Nucleus accumbens (tissue), 56 donors: ENCODE measurements at places on chromosomes 7 and 10.

GRCh38 chr10:62233356-62234076, 35.1 kb downstream of the RTKN2 start:
- no peak for DNase-seq

- DNase-seq, result no peak
Measured at GRCh38 chr7:30176463-30177109, 41.8 kb downstream of the MTURN start.

- no peak for DNase-seq
Measured at GRCh38 chr10:11501600-11501999, 109.8 kb downstream of the USP6NL start.

DNA sequence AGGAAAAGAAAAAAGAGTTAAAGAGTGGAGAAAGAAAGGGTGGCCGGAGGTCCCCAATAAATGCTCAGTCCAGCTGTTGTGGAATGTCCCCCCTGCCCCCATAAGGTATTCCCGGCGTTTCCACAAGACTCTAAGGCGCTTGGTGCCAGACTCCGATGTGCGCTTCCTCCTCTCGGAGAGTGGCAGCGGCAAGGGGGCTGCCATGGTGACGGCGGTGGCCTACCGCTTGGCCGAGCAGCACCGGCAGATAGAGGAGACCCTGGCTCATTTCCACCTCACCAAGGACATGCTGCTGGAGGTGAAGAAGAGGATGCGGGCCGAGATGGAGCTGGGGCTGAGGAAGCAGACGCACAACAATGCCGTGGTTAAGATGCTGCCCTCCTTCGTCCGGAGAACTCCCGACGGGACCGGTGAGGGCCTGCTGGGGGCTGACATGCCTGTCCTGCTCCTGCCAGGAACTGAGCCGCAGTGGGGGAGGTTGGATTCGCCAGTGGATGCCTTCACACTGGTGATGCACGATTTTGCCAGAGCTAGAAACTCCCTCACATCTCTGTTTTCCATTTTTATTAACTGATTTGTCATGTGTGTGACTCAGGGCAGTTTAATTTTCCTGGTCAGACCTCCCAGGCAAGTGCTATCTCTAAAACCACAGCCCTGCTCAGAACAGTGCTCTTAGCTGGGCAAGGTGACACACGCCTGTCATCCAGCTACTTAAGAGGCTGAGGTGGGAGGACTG, 34.2 kb downstream of the TACR2 start:
- no peak for DNase-seq

GRCh38 chr10:27345455-27345920, 104.9 kb upstream of the ACBD5 start:
- no peak for DNase-seq

- no peak for DNase-seq
Measured at GRCh38 chr7:106683941-106684340, 23.0 kb upstream of the CCDC71L start.

GRCh38 chr10:75000748-75001321, 110.6 kb upstream of the SAMD8 start:
- DNase-seq, result no peak

GRCh38 chr10:123027861-123028260, 19.1 kb downstream of the ACADSB start:
- DNase-seq, result no peak

DNA sequence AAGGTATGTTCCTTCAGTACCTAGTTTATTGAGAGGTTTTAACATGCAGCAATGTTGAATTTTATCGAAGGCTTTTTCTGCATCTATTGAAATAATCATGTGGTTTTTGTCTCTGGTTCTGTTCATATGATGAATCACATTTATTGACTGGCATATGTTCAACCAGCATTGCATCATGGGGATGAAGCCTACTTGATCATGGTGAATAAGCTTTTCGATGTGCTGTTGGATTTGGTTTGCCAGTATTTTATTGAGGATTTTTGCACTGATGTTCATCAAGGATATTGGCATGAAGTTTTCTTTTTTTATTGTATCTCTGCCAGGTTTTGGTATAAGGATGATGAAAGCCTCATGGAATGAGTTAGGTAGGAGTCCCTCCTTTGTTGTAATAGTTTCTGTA, 204.0 kb upstream of the GNAI1 start:
- DNase-seq, result no peak
